RPMI7951 (cell line): ENCODE measurements at places on chromosomes 1 and 21. TPM values are rescaled to one million over a fixed set of nuclear protein-coding genes. Genes with fewer than 3 reads are reported as not detected.

GBP7 gene
- not detected in 2 replicates for total RNA-seq

ADGRL2 gene
- total RNA-seq = under 0.01 TPM in 1 of 2 replicates, not detected in the other

CLEC20A gene
- total RNA-seq = not detected in 2 replicates

BLACAT1 gene
- not detected in 2 replicates for total RNA-seq

DNA sequence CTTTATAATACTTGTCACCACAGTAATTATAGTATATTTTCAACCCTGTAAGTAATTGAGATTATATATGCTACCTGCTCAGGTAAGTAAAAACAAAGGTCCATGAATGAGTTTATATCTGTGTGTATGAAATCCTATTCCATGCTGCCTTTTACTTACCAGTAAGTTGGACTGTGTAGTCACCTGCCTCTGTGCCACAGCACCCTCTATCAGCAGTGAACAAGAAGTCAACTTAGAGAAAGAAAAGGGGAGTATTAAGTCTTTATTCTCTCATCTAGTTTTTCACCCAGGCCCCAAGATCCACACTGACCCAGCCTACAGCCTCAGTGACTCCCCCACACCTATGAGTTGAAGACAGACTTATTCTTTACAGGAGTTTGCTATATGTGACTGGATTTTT is 36.9 kb upstream of the IFI16 start:
- DNase-seq = no peak

GRCh38 chr1:160997323-160998038 is 23.5 kb downstream of the F11R start:
- peak; percentile 70 for DNase-seq

DNA sequence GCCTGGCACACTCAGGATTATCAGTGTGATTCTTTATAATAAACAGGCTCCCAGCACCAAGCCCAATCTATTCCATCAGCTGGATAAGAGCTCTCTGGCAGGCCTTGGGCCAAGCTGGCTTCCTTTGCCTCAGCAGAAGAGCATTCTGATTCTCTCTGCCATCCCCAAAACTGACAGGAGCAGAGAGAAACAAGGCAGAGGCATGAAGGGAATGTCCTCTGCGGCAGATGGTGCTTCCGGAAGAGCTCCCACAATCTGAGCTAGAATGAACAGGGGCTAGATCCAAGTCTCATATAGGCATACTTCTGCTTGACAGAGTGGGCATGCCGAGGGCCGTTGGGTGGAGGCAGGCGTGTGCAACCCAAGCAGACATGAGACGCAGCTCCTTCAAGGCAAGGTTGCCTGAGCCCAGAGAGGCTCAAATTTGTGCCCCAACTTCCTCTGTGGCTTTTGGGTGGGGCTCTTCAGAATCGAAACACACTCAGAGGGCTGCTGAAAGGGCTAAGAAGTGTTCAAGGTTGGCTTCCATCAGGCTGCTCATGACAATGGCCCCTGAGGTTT is 4.0 kb downstream of the CAPN2 start:
- no peak for DNase-seq

DNA sequence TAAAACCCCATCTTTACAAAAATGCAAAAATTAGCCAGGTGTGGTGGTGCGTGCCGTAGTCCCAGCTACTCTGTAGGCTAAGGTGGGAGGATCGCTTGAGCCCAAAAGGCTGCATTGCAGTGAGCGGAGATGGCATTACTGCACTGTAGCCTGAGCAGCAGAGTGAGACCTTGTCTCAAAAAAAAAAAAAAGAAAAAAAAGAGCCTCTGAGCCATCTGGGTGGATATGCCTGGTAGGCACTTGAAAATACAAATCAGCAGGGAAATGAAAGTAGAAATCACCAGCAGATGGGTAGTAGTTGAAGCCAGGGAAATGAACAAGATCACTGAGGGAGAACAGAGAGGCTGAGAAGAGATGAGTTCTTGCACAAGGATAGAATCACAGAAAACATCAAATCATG is 131.0 kb upstream of the HMCN1 start:
- DNase-seq = no peak

DNA sequence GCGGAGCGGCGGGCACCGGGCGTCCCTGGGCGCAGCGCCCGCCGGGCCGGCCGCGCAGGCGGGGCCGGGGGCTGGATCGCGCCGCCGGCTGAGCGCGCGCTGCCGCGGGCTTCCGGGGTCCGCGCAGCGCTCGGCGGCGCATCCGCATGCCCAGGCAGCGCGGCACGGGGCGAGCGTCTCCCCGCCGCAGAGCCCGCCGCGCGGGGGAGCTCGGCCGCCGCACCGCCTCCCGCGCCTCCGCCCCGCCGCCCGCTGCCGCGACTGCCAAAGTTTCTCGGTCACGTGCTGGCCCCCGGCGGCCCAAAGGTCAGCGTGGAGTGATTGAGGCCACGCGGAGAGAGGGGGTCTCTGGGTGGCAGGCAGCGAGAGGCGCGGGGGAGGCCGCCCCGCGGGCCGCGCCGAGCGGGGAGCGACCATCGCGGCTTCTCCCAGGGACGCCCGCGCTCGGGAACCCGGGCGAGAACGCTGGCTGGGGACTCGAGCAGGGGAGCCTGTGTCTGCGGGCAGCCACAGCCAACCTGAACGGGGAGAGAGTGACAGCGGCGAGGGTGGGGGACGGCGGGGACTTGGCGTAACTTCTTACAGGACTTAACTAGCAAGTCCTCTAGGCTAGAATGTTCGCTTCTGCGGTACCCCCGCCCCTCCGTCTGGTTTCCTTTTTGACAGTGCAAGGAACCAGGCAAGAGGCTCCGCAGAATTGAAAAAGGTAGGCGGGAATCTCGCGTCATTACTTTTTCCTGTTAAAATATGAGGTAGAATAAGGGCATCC is at the start of gene ILDR2:
Gene ILDR2, minus strand, starts transcription at position 180 of the 769 bp plus-strand sequence. CDS start 272 bp downstream, outside the sequence.
- peak; percentile 35 for DNase-seq

DNA sequence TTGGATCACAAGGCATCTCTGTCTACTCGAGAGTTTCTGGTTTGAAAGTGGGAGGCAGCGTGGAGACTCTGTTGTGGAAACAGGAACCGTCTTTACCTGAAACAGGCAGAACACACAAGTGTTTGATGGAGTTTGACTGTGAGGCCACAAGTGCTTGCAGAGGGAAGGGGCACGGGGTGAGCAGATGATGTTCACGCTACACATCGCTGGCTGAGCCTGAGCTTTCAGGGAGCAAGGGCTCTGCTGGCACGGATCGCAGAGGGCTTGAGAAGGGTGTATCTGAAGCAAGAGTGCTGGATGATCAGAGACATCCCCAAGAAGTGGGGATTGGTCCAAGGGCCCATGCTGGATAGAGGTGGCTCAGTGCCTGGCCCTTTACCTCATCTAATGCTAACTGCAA is 59.3 kb downstream of the IGSF21 start:
- no peak for DNase-seq

- no peak for DNase-seq
These were observed 50.7 kb upstream of the RHOU start for GRCh38 chr1:228684607-228685006.

DNA sequence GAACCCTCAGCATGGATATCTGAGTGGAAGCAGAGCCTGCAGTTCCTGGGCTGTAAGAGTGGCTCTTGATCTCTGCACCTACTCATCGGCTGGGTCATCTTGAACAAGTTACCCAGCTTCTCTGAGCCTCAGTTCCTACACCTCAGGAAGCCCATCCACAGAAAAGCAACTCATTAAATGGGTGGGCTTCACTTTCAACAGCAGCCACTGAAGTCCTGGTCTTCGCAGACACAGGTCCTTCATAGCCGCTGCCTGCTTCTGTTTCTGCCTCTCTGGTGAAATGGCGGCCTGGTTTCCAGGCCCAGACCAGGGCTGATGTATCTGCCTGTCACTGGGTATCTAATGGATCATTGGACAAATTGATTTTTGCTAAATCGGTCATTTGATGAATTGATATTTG is 571.4 kb downstream of the PTPRU start:
- DNase-seq = no peak

- DNase-seq = no peak
These were observed 493.7 kb upstream of the PLXNA2 start for GRCh38 chr1:208737922-208738321.

- DNase-seq = peak; percentile 11
These were observed 27.1 kb upstream of the CD34 start for GRCh38 chr1:207938016-207938415.

GRCh38 chr1:3399732-3400131 is 54.7 kb upstream of the ARHGEF16 start:
- no peak for DNase-seq

DNA sequence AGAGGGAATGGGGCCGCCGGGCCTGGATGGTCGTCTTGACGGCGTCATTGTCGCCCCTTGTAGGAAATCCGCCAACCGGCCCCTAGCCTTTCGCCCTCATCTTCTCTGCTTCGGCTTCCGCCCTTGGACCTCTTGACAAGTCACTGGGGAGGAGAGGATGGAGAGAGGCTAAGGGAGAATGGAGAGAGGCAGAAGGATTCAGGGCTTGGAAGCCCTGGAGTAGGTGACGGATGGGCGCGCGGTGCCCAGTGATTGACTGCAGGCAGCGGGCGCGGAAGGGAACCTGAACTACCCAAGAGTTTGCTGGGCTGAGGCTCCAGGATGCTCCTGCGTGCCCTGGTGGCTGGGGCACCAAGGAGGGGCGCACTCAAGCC is 651 bp downstream of the PDE4B start:
- no peak for DNase-seq

- DNase-seq = peak; percentile 8
These were observed 642.9 kb downstream of the AJAP1 start for GRCh38 chr1:5297180-5297885.

DNA sequence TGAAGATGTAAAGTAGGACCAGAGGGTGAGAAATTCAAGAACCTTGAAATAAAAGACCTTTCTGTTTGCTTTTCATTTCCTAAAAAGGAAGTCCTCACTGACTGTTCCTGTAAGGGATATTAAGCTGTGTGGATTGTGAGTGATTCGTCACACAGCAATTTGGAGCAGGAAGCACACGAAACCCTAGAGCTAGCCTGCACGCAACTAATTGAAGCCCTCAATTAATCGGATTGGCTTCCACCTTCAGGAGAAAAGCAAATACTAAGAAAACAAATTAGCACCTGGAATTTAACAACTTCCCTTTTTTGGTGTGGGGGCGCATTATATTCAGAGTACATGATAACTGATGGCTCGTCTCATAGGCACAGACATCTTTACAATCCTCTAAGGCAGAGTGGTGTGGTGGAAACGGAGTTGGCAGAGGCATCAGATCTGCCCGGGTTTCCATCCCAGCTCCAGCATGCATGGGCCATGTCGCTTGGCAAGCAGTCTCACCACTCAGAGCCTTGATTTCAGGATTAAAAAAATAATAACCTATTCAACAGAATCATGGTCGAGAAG is 95.2 kb downstream of the KCNJ15 start:
- DNase-seq = peak; percentile 95

DNA sequence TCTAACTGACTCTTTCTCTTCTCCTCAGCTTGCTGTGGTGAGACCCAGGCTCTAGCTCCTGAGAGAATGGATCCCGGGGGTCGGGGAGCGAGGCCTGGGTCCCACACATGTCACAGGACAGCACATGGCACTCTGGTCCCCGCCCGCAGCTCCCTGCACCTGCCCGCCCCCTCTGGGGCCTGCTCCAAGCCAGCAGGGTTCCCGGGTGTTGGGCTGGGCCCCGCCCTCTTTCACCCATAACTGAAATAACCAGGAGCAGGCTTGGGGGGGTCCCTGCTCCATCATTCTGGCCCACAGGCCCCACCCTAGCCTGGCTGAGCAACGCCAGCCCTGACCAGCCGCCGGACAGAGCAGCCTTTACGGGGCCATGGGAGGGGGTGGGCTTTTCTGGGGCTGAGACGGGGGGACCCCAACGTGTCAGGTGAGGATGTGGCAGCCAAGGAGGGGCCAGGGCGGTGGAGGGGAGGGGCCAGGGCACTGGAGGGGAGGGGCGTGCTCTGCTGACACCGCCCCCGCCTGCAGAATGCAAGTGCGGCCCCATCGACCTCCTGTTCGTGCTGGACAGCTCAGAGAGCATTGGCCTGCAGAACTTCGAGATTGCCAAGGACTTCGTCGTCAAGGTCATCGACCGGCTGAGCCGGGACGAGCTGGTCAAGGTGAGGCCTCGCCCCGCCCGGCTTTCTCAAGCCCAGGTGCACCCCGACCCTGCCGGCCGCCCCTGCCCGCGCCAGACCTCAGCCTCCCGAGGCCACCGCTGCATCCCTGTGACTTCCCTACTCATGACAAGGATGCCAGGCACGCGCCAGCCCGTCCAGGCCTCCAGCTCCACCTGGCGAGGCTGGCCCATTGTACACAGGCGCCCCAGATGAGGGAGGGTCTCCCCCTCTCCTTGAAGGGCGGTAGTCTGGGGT is 19.4 kb downstream of the COL6A1 start:
- DNase-seq = no peak

GRCh38 chr1:57615956-57616355 is 192.1 kb upstream of the DAB1 start:
- no peak for DNase-seq

- DNase-seq = peak; percentile 26
These were observed 854 bp downstream of the MYCL start for GRCh38 chr1:39900662-39901463.

GRCh38 chr1:117734403-117734802 is 128.6 kb downstream of the TENT5C start:
- DNase-seq = no peak

DNA sequence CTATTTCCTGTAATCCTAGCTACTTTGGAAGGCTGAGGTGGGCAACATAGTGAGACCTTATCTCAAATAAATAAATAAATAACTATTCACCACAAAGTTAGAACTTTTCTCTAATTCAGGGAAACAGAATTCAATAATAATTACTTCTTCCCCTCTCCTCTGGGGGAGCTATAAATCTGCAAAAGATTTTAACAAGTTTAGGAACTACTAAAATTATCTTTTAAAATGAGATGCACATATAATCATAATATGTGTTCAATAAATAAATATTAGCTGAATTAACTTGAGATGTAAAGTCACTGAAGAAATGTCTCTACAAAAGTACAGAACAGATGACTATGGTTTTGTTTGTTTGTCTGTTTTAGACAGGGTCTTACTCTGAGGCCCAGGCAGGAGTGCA is 14.1 kb downstream of the WDR47 start:
- DNase-seq = no peak

- DNase-seq = no peak
These were observed 525 bp downstream of the RYR2 start for GRCh38 chr1:237042526-237042891.

- DNase-seq = peak; percentile 99
These were observed 3.7 kb upstream of the SLC1A7 start for GRCh38 chr1:53145942-53146708.

GRCh38 chr1:77438236-77438913 is 156.6 kb downstream of the AK5 start:
- DNase-seq = peak; percentile 85

DNA sequence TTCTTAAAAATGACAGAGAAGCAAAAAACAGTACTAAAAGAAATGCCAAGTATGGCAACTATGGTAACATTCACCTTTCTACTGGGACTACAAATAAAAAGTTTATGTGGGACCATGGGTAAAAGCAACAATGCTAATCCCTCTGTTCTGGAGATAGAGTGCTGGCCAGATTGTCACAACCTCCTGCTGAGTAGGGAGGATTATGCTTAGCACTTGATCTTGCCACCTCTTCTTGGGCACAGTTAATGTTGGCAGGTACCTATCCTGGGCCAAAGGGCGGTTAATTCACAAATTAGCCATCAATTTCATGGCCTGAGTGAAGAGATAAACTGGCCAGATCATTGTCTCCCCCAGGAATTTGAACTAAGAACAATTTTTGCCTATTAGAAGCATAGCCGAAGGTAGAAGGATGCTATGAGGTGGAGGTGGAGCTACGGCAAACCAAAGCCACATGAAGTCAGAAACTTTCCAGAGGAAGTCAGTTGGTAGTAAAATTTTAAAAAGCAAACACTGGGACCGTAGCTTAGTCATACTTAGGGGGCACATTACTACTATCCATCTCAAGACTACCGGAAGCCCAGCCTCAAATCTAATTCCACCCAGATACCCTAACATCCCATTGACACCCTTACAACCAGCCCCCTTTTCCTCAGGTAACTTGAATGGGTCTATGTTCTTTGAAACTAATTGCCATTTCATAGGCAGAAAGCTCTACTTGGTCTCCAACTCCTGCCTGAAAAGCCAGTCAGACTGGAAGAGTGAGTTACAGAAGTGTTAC is 2.7 kb downstream of the SCYL3 start:
- DNase-seq = no peak
